ENCODE measurements at places on chromosomes 2 and 18. TPM values are rescaled to one million over a fixed set of nuclear protein-coding genes. Genes with fewer than 3 reads are reported as not detected.

FSHR gene
- not detected for total RNA-seq

RRM2 gene
- total RNA-seq = 21.4 TPM

EFHD1 gene
- total RNA-seq = 3.4 TPM

ATF2 gene
- 18.0 TPM for total RNA-seq

ICOS gene
- total RNA-seq = not detected

SPP2 gene
- not detected for total RNA-seq

CCDC85A gene
- total RNA-seq = 0.61 TPM

LAMA1 gene
- 2.7 TPM for total RNA-seq

ZNF236 gene
- total RNA-seq = 11.3 TPM

ALKAL2 gene
- total RNA-seq = 4.8 TPM

HTR2B gene
- not detected for total RNA-seq

GRCh38 chr2:63506320-63506719, 82.0 kb downstream of the WDPCP start:
- H3K36me3 ChIP-seq = no peaks in the 10 kb centered on the region
- DNase-seq = no peak
- H3K27me3 ChIP-seq = no peaks in the 10 kb centered on the region
- no peak overlapping the region for H3K4me3 ChIP-seq
- no peak overlapping the region for H3K27ac ChIP-seq

GRCh38 chr2:134926231-134926931, 7.8 kb downstream of the CCNT2 start:
- peaks cover 35% of the 10 kb centered on the region for H3K4me1 ChIP-seq
- H3K27ac ChIP-seq = no peak overlapping the region
- no peaks in the 10 kb centered on the region for H3K27me3 ChIP-seq
- no peak for DNase-seq
- H3K36me3 ChIP-seq = no peaks in the 10 kb centered on the region

DNA sequence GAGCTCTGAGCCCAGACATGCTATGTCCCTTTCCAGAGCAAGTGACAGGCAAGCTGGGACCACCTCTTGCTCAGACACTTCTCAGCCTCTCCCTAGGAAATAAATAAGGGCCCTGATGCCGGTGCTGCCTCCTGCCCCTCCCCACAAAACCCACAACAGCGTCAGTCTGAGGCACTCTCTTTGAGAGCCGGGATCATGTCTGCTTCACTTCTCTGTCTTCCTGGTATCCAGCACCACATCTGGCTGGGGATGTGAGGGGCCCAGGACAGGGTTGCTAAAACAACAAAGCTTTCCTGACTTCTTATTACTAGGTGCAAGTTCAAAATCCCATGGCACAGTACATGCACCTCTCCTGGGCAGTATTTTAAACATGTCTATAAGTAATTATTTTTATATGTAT, 103.9 kb upstream of the GLI2 start:
- H3K4me1 ChIP-seq = no peaks in the 10 kb centered on the region
- H3K27me3 ChIP-seq = peaks cover 56% of the 10 kb centered on the region
- no peak for DNase-seq
- no peak overlapping the region for H3K4me3 ChIP-seq

GRCh38 chr2:108585436-108585835, 51.2 kb downstream of the LIMS1 start:
- no peak overlapping the region for H3K4me3 ChIP-seq
- no peak for DNase-seq
- H3K4me1 ChIP-seq = peaks cover 6% of the 10 kb centered on the region
- H3K27me3 ChIP-seq = no peaks in the 10 kb centered on the region

GRCh38 chr18:1564793-1565192, 660.1 kb downstream of the ADCYAP1 start:
- no peaks in the 10 kb centered on the region for H3K4me1 ChIP-seq
- DNase-seq = no peak
- no peaks in the 10 kb centered on the region for H3K36me3 ChIP-seq
- no peaks in the 10 kb centered on the region for H3K27me3 ChIP-seq

- H3K36me3 ChIP-seq = no peaks in the 10 kb centered on the region
- H3K4me1 ChIP-seq = no peaks in the 10 kb centered on the region
- no peak overlapping the region for H3K27ac ChIP-seq
- DNase-seq = no peak
- no peak overlapping the region for H3K4me3 ChIP-seq
Observed at GRCh38 chr2:143732076-143732475, 602.9 kb downstream of the ARHGAP15 start.

GRCh38 chr2:217364224-217364623, 504.4 kb upstream of the TNP1 start:
- H3K4me3 ChIP-seq = no peak overlapping the region
- no peak overlapping the region for H3K27ac ChIP-seq
- no peak for DNase-seq
- H3K36me3 ChIP-seq = no peaks in the 10 kb centered on the region

GRCh38 chr2:21280793-21281192, 157.0 kb downstream of the TDRD15 start:
- no peak for DNase-seq
- H3K4me1 ChIP-seq = no peaks in the 10 kb centered on the region
- H3K27me3 ChIP-seq = no peaks in the 10 kb centered on the region
- no peak overlapping the region for H3K4me3 ChIP-seq

DNA sequence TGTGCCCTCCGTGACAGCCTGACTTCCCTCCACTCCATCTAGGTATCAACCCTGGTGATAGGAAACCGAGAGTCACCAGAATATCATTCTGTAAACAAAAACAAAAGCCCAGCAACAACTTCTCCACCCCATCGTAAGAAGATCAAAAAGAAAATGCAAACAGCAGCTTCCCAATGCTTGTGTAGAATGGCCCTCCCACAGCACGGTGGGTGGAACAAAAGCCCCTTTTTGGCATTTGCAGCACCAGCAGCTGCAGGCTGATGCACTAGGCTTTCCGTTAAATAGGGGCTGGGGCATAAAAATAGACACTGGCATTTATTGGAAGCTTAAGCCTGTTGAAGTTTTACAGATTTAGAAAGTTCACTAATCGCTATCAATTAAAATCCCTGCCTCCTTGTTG, 513.0 kb downstream of the GALR1 start:
- DNase-seq = no peak
- no peaks in the 10 kb centered on the region for H3K4me1 ChIP-seq
- no peaks in the 10 kb centered on the region for H3K27me3 ChIP-seq
- H3K4me3 ChIP-seq = no peak overlapping the region
- H3K27ac ChIP-seq = no peak overlapping the region

- H3K27ac ChIP-seq = no peak overlapping the region
- no peak for DNase-seq
- H3K36me3 ChIP-seq = no peaks in the 10 kb centered on the region
- no peaks in the 10 kb centered on the region for H3K27me3 ChIP-seq
Observed at GRCh38 chr2:54084600-54084999, 30.8 kb upstream of the ACYP2 start.

DNA sequence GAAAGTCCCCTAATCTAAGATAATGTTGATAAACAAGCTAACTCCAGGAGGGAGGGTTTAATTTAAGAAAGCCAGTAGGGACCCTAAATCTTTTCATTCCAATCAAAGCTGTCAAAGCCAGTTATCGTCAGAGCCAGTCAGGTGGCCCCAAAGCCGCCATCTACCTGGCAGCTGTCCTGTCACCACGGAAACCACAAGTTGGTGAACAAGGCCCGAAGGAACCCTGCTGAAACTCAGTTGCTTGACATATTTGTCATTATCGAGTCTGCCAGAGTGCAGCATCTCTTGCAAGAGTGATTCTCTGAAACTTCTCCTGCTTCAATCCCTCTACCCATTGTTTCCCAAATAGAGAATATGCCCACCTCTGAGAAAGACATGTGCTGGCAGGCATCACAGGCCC, 30.8 kb upstream of the POLE4 start:
- no peaks in the 10 kb centered on the region for H3K4me1 ChIP-seq
- H3K4me3 ChIP-seq = no peak overlapping the region

GRCh38 chr2:71736091-71736861, 282.9 kb downstream of the DYSF start:
- no peaks in the 10 kb centered on the region for H3K36me3 ChIP-seq
- H3K4me3 ChIP-seq = no peak overlapping the region
- no peak overlapping the region for H3K27ac ChIP-seq
- DNase-seq = no peak
- no peaks in the 10 kb centered on the region for H3K4me1 ChIP-seq

DNA sequence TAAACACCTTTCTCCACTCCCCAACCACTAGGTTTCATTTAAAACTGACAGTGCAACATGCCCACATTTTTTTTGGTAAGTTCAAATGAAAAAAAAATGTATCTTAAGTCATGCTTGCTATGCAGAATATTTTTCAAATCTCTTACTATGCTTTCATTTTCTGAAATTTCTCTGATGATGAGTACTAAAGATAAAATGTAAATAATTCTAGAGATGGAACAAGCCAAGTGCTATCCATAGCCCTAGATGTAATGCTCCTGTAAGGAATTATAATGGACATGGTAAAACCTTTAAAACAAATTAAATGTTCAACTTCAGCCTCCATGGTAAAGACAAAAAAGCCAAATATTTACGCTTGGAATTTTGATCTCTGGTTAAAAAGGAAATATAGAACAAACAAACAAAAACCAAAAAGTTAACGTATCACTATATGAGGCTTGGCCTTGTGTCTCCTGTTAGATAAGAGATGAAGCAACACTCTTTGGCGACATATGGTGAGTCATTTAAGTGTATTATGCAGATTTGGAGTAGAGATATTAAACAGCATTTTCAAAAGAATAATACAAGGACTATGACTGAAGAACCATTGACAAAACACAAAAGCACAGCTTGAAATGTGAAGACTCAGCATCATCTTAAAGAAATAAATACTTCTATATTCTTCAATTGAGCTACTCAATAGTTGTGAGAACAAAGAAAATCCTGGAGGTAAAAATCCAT, 392.0 kb upstream of the LYPD1 start:
- no peak for DNase-seq
- no peak overlapping the region for H3K27ac ChIP-seq
- no peak overlapping the region for H3K4me3 ChIP-seq
- no peaks in the 10 kb centered on the region for H3K4me1 ChIP-seq
- H3K27me3 ChIP-seq = no peaks in the 10 kb centered on the region

GRCh38 chr2:62578803-62579640, 73.0 kb upstream of the TMEM17 start:
- H3K27ac ChIP-seq = peak overlapping the region; percentile 65
- H3K27me3 ChIP-seq = no peaks in the 10 kb centered on the region
- no peak for DNase-seq
- no peaks in the 10 kb centered on the region for H3K36me3 ChIP-seq
- no peak overlapping the region for H3K4me3 ChIP-seq
- peaks cover 4% of the 10 kb centered on the region for H3K4me1 ChIP-seq

- no peaks in the 10 kb centered on the region for H3K36me3 ChIP-seq
- DNase-seq = no peak
- H3K27ac ChIP-seq = no peak overlapping the region
- no peaks in the 10 kb centered on the region for H3K4me1 ChIP-seq
Observed at GRCh38 chr18:54991981-54992380, 32.7 kb upstream of the CCDC68 start.

GRCh38 chr18:32846896-32847295, 74.1 kb upstream of the KLHL14 start:
- H3K36me3 ChIP-seq = no peaks in the 10 kb centered on the region
- H3K27me3 ChIP-seq = no peaks in the 10 kb centered on the region
- DNase-seq = no peak
- no peaks in the 10 kb centered on the region for H3K4me1 ChIP-seq

DNA sequence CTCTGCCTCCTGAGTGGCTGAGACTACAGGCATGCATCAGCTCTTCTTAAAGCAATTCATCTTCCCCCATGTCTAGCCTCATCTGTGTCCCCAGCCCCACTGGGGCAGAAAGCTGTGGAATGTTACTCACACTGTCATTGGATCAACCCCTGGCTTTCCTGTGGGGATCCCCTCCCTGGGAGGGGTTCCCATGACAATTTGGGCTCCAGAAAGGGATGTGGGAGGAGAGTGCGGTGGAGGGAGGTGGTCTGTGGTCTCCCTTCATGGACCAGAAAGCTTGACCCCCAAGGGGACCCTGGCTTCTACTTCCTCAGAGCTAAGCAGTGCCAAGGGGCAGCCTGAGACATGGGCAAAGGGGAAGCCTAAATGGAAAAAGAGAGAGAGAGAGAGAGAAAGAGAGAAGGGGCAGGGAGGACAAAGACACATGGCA, 1.3 kb downstream of the NGEF start:
- no peak overlapping the region for H3K27ac ChIP-seq
- H3K4me3 ChIP-seq = no peak overlapping the region
- no peaks in the 10 kb centered on the region for H3K27me3 ChIP-seq
- DNase-seq = no peak

- no peak overlapping the region for H3K27ac ChIP-seq
- peaks cover 12% of the 10 kb centered on the region for H3K4me1 ChIP-seq
- no peaks in the 10 kb centered on the region for H3K36me3 ChIP-seq
- no peak for DNase-seq
Observed at GRCh38 chr2:207775473-207775872, 5.8 kb upstream of the FZD5 start.

DNA sequence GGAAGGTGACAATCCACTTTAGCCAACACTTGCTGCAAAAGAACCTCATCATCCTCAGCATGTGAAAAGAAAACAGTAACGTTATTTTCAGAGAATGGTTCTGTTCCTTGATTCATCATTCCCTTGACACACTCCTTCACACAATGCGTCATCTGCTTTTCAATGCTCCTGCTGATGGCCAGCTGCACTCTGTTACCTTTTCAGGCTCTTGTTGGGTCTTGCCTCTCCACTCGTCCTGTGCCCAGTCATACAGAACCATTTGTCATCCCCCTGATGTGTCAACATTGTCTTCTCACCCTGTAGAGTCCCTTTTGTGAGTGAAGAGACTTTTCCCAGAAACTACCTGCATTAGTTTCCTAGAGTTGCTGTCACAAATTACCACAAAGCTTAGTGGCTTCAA, 12.2 kb upstream of the DTNA start:
- no peak for DNase-seq
- no peak overlapping the region for H3K4me3 ChIP-seq
- no peak overlapping the region for H3K27ac ChIP-seq
- H3K4me1 ChIP-seq = no peaks in the 10 kb centered on the region
- H3K27me3 ChIP-seq = no peaks in the 10 kb centered on the region

- H3K4me1 ChIP-seq = no peaks in the 10 kb centered on the region
- H3K27ac ChIP-seq = peak overlapping the region; percentile 37
Observed at GRCh38 chr2:181306785-181307184, 150.4 kb upstream of the ITGA4 start.

GRCh38 chr2:236045251-236046235, 122.6 kb downstream of the GBX2 start:
- no peak overlapping the region for H3K27ac ChIP-seq
- peaks cover 32% of the 10 kb centered on the region for H3K4me1 ChIP-seq

DNA sequence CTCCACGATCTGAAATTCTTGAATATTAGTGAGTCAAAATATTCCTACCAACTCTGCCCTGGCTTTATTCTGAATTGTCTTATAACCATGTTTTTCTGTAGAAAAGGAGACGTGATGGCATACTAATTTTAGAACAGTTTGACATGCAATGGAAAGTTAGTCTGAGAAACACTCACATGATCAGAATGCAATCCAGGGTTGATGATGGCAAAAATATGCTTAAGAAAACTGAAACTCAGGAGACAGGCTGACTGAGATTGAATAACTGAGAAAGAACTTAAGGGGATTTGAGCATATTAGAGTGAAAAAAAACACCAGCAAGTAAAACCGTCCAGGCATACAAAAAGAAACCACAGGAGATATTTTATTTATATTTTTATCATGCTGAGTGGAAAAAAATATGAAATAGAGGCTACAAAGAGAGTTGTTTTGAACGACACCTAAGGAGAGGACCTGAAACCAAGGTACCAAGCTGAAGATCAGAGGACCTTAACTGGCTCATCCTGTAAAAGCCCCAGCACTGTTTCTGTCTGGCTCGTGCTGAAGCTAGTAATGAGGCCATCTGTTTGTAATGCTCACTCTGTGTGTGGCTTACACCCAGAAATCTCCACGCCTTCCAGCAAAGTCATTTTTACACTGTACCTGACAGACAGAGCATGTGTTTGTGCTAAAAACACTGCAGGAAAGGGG, 437.2 kb upstream of the PKDCC start:
- H3K27ac ChIP-seq = peak overlapping the region; percentile 74
- no peak overlapping the region for H3K4me3 ChIP-seq
- no peaks in the 10 kb centered on the region for H3K4me1 ChIP-seq
- no peaks in the 10 kb centered on the region for H3K27me3 ChIP-seq
- no peaks in the 10 kb centered on the region for H3K36me3 ChIP-seq
- DNase-seq = no peak
